ENCODE measurements at places on chromosomes 2 and 18.

GRCh38 chr2:3302421-3302750, 75.2 kb downstream of the EIPR1 start:
- H3K4me3 ChIP-seq, result no peak overlapping the region
- peaks cover 4% of the 10 kb centered on the region for H3K36me3 ChIP-seq
- H3K4me1 ChIP-seq, result no peaks in the 10 kb centered on the region
- H3K27me3 ChIP-seq, result no peaks in the 10 kb centered on the region

DNA sequence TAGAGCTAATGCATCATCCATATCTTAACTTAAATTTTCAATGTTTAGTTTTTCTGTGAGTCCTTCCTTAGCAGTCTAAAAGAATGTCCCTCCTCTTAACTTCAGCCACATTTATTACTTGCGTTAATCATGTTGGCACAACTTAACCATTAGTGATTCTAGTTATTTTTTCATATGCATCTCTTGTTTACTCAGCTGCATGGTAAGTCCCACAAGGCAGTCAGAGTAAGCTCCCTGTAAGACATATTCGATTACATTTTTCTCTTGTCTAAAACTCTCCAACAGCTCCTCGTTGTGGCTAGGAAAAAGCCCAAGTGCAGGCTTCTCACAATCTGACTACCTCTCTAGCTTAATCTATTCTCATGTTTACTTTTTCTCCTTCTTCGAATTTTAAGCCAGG, 2045.3 kb upstream of the PIK3C3 start:
- no peak overlapping the region for H3K4me3 ChIP-seq
- no peaks in the 10 kb centered on the region for H3K4me1 ChIP-seq
- DNase-seq, result no peak
- H3K27ac ChIP-seq, result no peak overlapping the region

DNA sequence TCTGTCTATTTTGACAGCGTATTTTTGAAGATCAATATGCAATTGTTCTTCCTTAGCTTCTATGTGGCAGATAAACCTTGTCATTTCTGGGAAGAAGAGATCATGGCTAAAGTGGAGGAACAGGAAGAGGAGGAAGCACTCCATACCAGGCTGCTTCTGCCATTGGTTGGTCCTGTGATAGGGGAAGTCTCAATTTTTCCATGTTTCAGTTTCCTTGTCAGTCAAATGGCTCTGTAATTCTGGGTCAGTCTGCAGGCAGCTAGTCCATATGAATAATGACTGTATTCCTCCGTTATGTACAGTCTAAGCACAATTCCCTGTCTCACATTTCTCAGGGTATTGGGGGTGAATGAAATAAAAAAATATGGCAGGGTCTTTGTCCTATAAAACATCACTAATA, 277.6 kb upstream of the CXCR4 start:
- H3K4me3 ChIP-seq, result no peak overlapping the region
- no peak overlapping the region for H3K27ac ChIP-seq
- no peaks in the 10 kb centered on the region for H3K36me3 ChIP-seq
- H3K4me1 ChIP-seq, result no peaks in the 10 kb centered on the region
- no peak for DNase-seq

DNA sequence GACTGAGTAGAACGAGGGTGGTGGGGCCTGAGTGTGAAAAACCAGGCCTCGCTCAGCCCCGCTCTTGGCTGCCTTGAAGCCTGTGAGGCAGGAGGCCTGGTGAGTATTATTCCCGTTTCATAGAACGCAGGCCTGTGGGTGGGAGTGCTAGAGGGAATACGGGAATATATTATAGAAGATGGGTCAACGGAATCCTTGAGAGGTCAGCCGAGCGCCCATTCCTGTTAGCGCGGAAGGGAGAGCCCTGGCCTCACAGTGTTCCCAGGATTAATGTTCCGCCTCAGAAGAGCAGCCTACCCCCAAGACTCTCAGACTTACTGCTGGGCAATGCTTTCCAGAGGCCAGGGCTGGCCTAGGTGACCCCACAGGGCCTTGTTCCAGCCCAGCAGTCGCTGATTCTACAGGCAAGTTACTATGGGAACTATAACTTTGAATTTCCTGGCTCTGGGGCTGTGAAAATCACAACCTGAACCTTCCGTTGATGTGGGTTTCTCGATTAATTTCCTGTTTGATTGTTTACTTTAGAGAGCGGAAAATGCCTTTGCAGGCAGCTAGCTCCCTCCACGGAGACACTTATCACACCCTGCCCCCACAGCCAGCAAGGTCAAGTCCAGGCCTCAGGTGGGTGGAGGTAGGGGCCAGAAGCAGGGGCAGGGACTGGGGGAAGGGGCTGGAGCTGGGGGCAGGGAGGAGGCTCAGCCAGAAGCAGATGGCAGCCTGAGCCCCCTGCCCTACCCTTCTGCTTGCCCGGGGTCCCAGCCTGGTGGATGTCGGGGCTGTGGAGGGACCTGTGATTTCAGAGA, 108.3 kb downstream of the SMAD7 start:
- H3K4me1 ChIP-seq, result no peaks in the 10 kb centered on the region
- no peaks in the 10 kb centered on the region for H3K27me3 ChIP-seq
- H3K27ac ChIP-seq, result no peak overlapping the region
- no peak for DNase-seq

DNA sequence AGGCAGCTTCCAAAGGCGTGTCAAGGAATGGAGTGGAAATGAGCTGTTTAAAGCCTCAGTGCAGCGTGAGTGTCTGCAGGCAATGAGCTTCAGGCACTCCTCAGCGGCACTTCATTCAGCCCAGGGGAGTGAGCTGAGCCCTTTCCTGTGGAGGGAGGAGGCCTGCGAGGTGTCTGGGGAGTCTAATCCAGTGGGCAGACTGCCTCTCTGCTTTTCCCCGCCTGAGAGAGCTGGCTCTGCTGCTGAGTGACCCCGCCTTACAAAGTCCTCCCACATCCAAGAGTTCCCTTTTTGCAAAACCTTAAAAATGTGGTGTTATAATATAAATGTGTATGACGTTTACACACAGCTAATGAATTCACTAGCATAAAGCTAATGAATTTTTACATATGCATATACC, 7.0 kb upstream of the LDLRAD4 start:
- no peaks in the 10 kb centered on the region for H3K4me1 ChIP-seq
- H3K27me3 ChIP-seq, result peaks cover 3% of the 10 kb centered on the region
- DNase-seq, result no peak
- H3K4me3 ChIP-seq, result no peak overlapping the region
- H3K27ac ChIP-seq, result no peak overlapping the region

DNA sequence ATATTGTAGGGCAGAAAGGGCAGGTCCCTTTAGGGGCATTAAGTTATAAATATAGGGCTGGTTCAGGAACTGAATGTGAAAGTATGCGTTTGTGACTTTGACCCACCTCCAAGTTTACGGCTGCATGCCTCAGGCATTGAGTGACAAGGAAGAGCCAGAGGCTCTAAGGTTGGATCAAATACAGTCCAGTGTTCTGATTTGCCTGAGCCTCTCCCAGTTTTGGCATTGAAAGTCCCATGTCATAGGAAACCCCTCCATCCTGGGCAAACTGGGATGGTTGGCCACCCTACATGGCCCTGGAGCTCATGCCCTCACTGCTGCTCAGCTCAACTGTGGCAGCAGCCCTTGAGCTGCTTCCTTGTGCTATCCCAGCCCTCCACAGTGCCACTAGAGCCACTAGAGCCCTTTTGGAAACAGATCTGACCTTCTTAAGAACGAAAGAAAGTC, 29.9 kb downstream of the HK2 start:
- H3K4me3 ChIP-seq, result no peak overlapping the region
- no peak overlapping the region for H3K27ac ChIP-seq
- peaks cover 7% of the 10 kb centered on the region for H3K4me1 ChIP-seq
- peaks cover 28% of the 10 kb centered on the region for H3K36me3 ChIP-seq
- H3K27me3 ChIP-seq, result no peaks in the 10 kb centered on the region
- DNase-seq, result no peak

GRCh38 chr18:50395093-50395492, 20.2 kb downstream of the SKA1 start:
- peaks cover 24% of the 10 kb centered on the region for H3K36me3 ChIP-seq
- no peak overlapping the region for H3K4me3 ChIP-seq
- DNase-seq, result no peak
